ENCODE measurements at places on chromosomes 3 and 15. TPM values are rescaled to one million over a fixed set of nuclear protein-coding genes. Genes with fewer than 3 reads are reported as not detected.

DNA sequence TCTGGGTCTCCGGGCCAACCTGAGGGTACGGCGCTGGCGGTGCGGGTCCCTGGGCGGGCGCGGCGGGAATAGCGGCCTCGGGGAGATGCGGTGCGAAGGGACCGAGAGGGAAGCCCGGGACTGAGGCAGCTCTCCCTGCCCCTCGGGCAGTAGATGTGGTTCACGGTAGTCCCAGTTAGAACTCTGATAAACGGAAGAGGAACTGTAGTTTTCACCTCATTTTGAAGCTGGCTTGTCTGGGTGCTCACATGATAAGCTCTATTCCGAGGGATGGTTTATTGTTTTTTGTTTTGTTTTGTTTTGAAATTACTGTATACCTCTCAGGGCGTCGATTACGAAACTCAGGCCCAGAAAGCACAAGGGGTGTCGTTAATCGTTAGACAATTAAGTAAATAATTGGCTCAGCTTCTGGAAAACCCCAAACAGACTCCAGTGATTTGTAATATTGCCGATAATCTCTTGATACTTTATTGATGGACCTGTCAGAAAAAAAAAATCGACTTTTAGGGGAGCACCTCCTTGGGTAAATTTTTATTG is 413 bp downstream of the NUSAP1 start:
- no peak for DNase-seq

DNA sequence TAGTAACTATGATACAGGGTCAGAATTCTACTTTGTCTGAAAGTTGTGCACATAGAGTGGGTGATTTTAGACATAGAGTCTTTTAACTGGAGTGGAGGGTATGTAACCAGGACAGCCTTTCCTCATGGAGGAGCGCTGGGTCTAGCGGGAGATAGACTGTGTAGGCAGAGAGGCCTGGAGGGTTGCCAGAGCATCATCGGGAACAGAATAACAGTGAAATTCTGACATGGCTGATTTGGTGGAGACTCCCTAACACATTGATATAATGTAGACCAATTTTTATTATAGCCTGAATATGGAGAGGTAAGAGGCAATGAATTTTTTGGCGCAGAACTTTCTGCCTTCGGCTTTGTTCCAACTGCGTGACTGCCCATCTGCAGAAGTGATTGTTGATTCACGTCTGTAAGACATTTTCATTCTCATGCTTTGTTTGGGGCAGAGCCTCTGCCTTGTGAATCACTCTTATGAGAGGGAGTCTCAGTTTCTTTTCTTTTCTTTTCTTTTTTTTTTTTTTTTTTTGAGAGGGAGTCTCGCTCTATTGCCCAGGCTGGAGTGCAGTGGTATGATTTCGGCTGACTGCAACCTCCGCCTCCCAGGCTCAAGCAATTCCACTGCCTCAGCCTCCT is 16.0 kb downstream of the LPP start:
- peak; percentile 35 for DNase-seq

GRCh38 chr15:58460116-58460790 is 28.5 kb downstream of the LIPC start:
- no peak for DNase-seq

Gene IQCF5
- 78.9 TPM for polyA plus RNA-seq

GRCh38 chr15:98924401-98925049 is 83.1 kb downstream of the PGPEP1L start:
- DNase-seq: no peak

DNA sequence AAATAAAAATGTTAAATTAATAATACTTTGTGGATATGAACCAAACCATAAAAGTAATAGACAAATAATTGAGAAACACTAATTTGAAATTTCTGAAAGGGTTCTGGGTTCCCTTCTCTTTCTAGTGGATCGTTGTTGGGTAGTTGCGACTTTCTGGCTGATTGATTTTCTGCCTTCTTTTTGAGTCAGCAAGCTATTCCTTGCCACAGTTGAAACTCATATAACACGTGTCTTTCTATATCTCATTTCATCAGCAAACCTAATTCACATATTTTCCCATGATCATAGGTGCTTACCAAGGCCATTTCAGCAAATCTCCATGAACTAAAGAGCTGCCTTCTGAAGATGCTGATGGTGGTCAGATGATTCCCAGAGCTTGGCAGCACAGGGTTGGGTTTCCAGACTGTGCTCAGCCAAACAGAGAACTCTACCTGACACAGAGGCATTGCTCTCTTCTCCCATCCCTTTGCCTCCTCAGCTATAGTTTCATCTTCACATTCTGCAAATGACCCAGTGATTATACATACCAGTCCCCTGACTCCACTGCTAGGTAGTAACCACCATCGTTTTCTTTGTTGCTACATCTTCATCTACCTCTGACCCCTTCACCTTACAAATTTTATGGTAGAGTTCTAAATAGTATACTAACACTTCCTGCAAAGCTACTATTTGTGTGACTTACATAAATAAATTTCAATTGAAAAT is 383.9 kb upstream of the DPH6 start:
- DNase-seq: no peak

GRCh38 chr3:16474920-16475319 is 38.6 kb downstream of the RFTN1 start:
- DNase-seq: no peak

- peak; percentile 68 for DNase-seq
These were observed 2.5 kb upstream of the PLCB2 start for GRCh38 chr15:40310001-40310959.

DNA sequence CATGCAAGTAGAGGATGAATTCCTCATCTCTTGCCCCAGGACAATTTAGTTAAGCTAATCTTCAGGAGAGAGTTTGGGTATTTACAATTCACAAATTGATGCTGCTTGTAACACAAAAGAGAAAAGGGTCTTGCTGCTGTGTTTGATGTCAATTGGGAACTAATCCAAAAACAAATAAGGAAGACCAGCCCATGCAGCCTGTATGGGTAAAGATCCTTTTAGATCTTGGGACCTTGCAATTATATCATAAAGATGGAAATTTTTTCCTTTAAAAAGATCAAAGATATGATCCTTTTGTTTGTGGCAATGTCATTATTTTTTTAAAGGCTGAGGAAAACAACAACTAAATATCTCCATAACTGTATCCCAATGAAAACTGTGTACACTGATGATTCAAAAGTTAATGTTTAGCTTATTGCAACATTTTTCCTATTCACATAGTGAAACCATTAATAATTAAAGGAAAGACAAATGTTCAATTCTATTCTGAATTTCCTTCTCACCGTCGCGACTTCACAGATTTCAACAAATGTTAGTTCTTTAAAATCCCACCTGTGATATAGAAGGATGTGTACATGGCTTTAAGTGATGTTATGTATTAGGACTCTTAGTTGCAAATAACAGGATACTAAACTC is 40.2 kb downstream of the TMEM212 start:
- DNase-seq: no peak

Gene GAP43
- polyA plus RNA-seq: 0.62 TPM

Gene ARPP19
- 162 TPM for polyA plus RNA-seq

Gene ADAMTS17
- 6.8 TPM for polyA plus RNA-seq

- no peak for DNase-seq
These were observed 8.7 kb upstream of the LMCD1 start for GRCh38 chr3:8492744-8493511.

DNA sequence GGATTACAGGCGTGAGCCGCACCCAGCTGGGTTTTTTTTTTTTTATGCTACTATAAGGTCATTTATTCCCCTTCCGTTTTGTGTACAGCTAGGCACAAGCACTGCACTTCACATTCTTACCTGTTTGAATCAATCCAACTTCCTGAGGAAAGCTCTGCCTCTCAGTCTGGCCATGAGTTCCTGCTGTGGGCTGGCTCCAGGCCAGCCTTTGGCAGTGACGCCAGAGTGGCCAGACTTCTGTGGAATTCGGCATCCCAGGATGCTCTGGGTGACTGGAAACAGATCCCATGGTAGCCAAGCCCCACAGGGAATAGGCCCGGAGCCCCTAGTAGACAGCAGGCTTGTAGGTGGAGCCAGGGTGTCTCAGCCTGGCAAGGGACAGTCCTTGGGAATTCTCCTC is 21.5 kb upstream of the TIMP4 start:
- peak; percentile 23 for DNase-seq

Gene TICRR
- 3.0 TPM for polyA plus RNA-seq

Measured in testis (tissue), 5 donors.